ENCODE measurements at places on chromosomes 12 and 14.
A peak's percentile ranks its signal among the peaks of the same experiment; 100 is the strongest.

- no peak for DNase-seq
Observed at GRCh38 chr12:29957835-29958234, 174.1 kb upstream of the TMTC1 start.

DNA sequence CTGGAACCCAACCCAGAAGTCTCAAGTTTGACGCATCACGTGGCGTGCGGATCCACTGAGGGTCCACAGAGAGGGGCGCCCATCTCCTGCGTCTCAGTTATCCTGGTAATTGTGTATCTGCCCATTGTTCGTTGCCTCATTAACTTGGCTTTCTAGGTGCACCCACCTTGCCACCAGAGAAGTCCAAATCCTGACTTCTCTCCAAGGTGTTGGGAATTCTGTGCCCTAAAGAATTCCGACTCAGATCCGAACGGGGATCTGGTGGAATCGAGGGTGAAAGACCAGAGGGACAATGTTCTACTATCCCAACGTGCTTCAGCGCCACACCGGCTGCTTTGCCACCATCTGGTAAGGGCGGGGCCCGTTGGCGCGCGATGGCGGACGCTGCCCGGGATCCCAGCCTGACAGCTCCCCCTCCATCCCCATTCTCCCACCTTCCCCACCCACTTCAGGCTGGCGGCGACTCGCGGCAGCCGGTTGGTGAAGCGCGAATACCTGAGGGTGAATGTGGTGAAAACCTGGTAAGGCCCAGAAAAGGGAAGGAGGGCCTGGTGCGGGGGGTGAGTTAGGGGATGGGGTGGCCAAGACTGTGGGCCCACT is 481 bp downstream of the REC8 start:
- no peak for DNase-seq

- DNase-seq: no peak
Observed at GRCh38 chr14:101234244-101234937, 326.9 kb upstream of the DIO3 start.

GRCh38 chr12:57672801-57673200 is 21.1 kb upstream of the OS9 start:
- no peak for DNase-seq

GRCh38 chr12:98743362-98743953 is 98.4 kb downstream of the APAF1 start:
- peak; percentile 77 for DNase-seq

Measured in T-helper 2 cell (primary cell).